Natural killer cell treated with Interleukin-12 subunit alpha and Interleukin-12 subunit beta and Interleukin-15 and Interleukin-18, amount 100 ng/mL, for 72 hours (primary cell): ENCODE measurements at places on chromosomes 13 and 19. TPM values are rescaled to one million over a fixed set of nuclear protein-coding genes. Genes with fewer than 3 reads are reported as not detected.
A peak's percentile ranks its signal among the peaks of the same experiment; 100 is the strongest.

GRCh38 chr19:35531291-35531690, 2.0 kb upstream of the GAPDHS start:
- no peak overlapping the region for H3K27ac ChIP-seq
- no peak overlapping the region for H3K4me3 ChIP-seq
- no peaks in the 10 kb centered on the region for H3K36me3 ChIP-seq
- H3K27me3 ChIP-seq: peaks cover 27% of the 10 kb centered on the region
- H3K4me1 ChIP-seq: peaks cover 8% of the 10 kb centered on the region

Gene IGFL3
- total RNA-seq: not detected

- H3K36me3 ChIP-seq: no peaks in the 10 kb centered on the region
- peak overlapping the region; percentile 42 for H3K27ac ChIP-seq
- peaks cover 20% of the 10 kb centered on the region for H3K4me1 ChIP-seq
- no peaks in the 10 kb centered on the region for H3K27me3 ChIP-seq
- peak overlapping the region; percentile 81 for H3K4me3 ChIP-seq
- DNase-seq: peak; percentile 96
Measured at GRCh38 chr19:58513694-58514563, 2.1 kb upstream of the SLC27A5 start.

DNA sequence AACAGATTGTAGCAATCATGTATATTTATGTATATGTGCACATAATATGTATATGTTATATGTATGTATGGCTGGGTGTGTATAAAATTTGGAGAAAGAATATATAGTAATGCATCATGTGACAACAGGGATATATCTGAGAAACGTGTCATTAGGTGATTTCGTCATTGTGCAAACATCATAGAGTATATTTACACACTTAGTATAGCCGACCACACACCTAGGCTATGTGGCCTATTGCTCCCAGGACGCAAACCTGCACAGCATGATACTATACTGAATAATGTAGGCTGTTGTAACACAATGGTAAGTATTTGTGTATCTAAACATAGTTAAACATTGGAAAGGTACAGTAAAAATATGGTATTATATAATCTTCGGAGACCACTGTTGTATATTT, 43.8 kb downstream of the ESD start:
- H3K27me3 ChIP-seq: peaks cover 12% of the 10 kb centered on the region
- H3K4me3 ChIP-seq: peak overlapping the region; percentile 62
- no peak for DNase-seq

GRCh38 chr13:112200200-112200599, 133.3 kb downstream of the SOX1 start:
- H3K27me3 ChIP-seq: peaks cover 9% of the 10 kb centered on the region
- no peak overlapping the region for H3K27ac ChIP-seq
- H3K4me1 ChIP-seq: peaks cover 3% of the 10 kb centered on the region
- H3K4me3 ChIP-seq: no peak overlapping the region
- no peaks in the 10 kb centered on the region for H3K36me3 ChIP-seq

- no peaks in the 10 kb centered on the region for H3K36me3 ChIP-seq
- no peaks in the 10 kb centered on the region for H3K4me1 ChIP-seq
- peaks cover 15% of the 10 kb centered on the region for H3K27me3 ChIP-seq
Measured at GRCh38 chr13:98368019-98368418, 190.9 kb upstream of the RNF113B start.

- peaks cover 34% of the 10 kb centered on the region for H3K4me1 ChIP-seq
- no peaks in the 10 kb centered on the region for H3K27me3 ChIP-seq
- H3K4me3 ChIP-seq: peak overlapping the region; percentile 8
- no peaks in the 10 kb centered on the region for H3K36me3 ChIP-seq
Measured at GRCh38 chr19:17185590-17185989, 29.6 kb upstream of the USE1 start.

- no peaks in the 10 kb centered on the region for H3K4me1 ChIP-seq
- H3K4me3 ChIP-seq: no peak overlapping the region
- DNase-seq: no peak
- H3K27me3 ChIP-seq: peaks cover 7% of the 10 kb centered on the region
Measured at GRCh38 chr13:76489274-76489673, 396.9 kb downstream of the KCTD12 start.

DNA sequence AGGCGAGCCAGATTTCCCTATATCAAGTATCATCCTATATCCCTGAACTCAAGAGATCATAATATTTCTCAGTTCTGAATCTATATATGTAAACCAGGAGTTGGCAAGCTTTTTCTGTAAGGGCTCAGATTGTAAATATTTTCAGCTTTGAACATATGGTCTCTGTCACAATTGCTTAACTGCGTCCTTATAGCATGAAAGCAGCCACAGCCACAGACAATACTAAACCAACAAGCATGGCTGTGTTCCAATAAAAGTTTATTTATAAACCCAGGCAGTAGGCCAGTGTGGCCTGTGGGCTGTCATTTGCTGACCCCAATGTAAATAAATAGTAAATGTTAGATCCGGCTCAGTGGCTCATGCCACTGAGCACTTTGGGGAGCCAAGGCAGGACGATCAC, 12.2 kb upstream of the MYH14 start:
- peaks cover 23% of the 10 kb centered on the region for H3K27me3 ChIP-seq
- H3K27ac ChIP-seq: no peak overlapping the region
- H3K4me1 ChIP-seq: no peaks in the 10 kb centered on the region
- H3K36me3 ChIP-seq: no peaks in the 10 kb centered on the region
- no peak overlapping the region for H3K4me3 ChIP-seq
- DNase-seq: no peak

- peaks cover 16% of the 10 kb centered on the region for H3K36me3 ChIP-seq
- peaks cover 4% of the 10 kb centered on the region for H3K27me3 ChIP-seq
- H3K27ac ChIP-seq: no peak overlapping the region
- H3K4me1 ChIP-seq: no peaks in the 10 kb centered on the region
- H3K4me3 ChIP-seq: no peak overlapping the region
- DNase-seq: no peak
Measured at GRCh38 chr19:28614634-28615545, 598.1 kb downstream of the UQCRFS1 start.

Gene PLPPR3
- total RNA-seq: not detected

Gene PNMA8A
- total RNA-seq: not detected
